ENCODE measurements at places on chromosomes 4 and X.

DNA sequence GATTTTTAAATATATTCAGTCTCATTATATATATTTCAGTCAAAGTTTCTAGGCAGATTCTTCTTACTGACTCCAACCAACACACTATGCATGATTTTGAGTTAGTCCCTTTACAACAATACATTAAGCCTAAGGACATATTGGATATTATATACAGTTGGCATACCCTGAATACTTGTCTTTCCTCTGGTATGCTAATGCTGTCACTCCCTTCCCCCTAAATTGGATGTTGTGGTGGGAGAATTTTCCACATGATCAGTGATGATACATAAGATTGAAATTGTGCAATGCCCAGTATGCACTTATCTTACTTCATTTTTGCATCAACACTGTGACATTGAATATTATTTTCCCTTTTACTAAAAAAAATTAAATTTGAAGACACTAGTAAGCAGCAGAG is 935.2 kb downstream of the PCDH7 start:
- no peak for DNase-seq

DNA sequence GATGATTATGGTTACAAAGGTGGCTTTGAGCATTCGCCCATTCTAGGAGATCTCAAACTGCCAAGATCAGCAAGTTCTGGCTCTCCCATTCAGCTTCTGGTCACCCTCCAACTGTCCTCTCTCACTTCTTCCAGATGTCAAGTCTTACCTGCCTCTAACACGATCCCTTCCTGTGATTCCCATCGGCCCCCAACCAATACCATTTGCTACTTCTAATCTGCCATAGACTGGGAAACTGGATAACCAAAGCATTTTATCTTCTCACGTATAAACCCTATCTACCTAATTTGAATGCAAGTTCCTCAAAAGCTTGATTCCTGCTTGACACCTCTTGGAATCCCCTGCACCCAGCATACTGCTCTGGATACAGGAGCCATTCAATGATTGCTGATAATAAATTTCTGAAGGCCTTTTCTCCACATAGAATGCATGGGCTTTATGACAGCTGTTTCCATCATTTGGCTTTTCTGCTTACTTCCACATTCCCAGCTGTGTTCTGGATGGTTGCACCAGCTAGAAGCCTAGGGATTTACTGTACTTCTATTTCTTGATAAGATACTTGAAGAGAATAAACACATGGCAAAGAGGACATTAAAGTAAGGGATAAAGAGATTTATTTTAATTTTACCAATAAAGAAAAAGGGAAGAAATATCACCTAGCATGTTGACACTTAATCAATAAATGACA is 9.6 kb downstream of the GPC4 start:
- no peak for DNase-seq

GRCh38 chrX:72666451-72666850 is 47.7 kb downstream of the PHKA1 start:
- DNase-seq = no peak

GRCh38 chr4:17577665-17578481 is 875 bp downstream of the LAP3 start:
- peak; percentile 58 for DNase-seq

- DNase-seq = no peak
These were observed 2.8 kb downstream of the PPP1R3F start for GRCh38 chrX:49272421-49272820.

GRCh38 chr4:1603413-1604135 is 80.5 kb downstream of the FAM53A start:
- DNase-seq = no peak

DNA sequence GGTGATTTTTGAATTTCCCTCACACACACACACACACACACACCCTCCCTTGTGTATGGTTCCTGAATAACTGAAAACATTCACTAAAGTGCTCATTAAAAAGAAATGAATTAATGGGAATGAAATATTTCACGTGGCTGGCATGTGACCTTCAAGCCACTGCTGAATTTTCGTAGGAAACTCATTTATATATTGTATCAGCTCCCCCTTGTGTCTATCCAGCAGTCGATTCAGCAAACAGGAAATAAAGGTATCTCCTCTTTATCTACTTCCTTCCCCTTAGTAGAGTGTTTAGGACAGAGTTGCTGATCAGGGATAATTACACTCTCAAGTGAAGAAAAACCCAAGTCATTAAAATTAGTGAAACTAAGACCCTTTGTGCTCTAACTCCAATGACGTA is 912.6 kb upstream of the LCORL start:
- DNase-seq = no peak

DNA sequence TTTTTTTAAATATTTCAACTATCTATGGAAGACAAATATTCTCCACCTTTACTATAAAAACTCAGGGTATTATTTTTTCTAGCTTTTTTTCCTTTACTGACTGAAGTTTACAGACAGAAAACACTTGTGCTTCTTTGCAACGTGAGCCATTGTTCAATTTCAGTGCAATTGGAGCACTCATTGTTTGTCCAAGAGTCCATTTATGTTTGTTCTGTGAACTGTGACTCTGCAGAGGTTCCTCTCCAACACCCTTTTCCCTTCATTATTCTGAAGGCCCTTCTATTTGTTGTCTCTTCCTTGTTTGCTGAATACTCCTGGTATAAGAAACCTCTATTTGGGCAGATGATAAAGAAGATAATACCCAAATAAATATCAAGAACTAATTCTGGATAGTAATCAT is 37.4 kb downstream of the DAPP1 start:
- DNase-seq = no peak

DNA sequence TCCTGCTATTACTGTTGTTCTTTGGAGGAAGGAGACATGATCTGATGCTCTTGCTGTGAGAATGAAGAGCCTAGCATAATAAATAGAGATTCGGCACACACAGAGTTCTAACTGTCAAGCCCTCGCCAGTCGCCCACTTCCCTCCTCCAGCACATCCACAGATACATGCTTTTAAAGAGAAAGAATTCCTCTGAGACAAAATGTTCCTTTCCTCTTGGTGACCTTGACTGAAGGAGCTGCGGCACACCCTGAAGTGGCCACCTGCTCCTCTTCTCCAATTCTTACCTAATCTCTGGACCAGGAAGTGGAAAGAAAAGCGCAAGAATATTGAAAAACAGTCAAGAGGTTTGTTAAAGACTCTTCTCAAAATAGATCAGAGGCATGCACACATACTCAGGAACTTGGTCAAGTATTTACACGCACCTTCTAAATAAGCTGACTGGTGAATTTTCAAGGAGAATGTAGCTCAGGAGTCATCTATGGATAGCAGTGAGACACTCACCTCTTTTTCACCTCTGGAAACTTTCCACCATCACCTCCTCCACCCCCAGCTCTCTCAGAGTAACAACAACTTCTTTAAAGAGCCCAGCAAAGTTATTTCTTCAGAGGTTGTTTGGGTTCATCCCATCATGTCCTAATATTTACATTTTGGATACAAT is 95.4 kb downstream of the PARM1 start:
- no peak for DNase-seq

- no peak for DNase-seq
These were observed 758 bp downstream of the SCFD2 start for GRCh38 chr4:53365121-53365485.

DNA sequence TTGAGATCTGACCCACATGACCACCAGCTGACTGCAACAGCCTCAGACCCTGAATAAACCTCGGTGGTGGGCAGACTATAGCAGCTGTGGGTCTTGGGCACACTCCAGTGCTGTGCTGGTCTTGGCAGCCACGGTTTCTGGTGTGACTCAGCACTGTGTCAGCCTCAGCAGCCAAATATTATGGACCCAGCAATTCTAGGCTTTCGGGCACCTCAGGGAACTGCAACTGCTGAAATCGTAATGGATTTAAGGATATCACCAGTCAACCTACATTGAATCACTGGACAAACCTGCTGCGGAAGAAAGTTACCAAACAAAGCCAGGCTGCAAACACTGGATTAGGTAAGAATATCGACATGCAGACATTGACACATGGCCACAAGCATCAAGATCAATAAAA is 10.5 kb upstream of the UBE2NL start:
- no peak for DNase-seq

DNA sequence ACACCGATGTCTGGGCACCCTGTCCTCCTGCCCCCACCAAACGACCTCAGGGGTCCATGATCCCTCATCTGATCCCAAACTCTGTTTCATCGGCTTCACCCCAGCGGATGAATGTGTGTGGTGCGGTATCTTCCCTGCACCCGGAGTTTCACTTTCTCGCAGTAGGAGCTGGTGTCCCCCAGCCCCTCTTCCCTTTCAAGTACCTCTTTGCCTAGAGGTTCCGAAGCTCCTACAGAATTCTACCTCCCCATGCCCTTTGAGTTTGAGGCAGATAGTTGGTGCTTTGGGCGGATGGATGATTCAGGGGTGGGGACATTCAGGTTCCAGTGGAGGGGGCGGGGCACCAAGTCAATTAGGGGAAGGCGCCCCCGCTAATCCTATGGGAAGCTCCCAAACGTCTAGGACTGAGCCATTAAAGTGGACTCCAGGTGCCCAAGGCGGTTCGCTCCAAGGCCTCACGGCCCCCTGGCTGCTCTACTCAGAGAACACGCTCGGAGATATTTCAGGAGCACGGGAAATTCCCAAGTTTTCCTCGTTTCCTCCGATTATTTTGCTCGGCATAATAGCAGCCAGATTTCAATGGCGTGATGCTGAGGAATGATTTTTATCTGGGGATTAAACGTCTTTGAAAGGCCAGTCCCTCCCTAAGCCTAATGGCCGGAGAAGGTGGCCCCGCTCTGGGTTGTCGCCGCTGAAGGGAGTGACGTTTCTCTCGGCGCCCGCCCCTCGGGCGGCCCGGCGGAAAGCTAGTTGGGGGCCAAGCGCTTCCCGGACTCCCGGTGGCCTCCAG is 1.3 kb downstream of the MSX1 start:
- peak; percentile 37 for DNase-seq

DNA sequence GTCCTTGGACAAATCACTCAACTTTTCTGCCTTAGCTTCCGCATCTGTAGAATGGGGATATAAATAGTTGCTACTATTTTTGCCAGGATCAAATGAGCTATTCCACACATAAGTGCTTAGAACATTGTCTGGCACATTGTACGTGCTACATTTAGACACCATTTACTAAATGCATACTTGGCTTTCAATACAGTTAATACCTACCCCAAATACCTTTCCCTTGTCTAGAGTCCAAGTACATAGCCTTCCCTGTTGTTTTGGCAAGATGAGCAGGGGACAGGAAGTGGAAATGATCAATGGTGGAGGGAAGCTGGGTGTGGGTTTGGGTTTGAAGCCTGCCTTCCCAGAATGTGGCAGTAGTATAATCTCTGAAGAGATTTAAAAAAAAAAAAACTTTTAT is 82.0 kb downstream of the CHRDL1 start:
- DNase-seq = no peak

- no peak for DNase-seq
These were observed 63.1 kb downstream of the RTL3 start for GRCh38 chrX:78595901-78596502.

GRCh38 chr4:184860018-184860779 is 34.4 kb upstream of the ACSL1 start:
- DNase-seq = no peak

- DNase-seq = peak; percentile 68
These were observed 22.4 kb upstream of the CLTRN start for GRCh38 chrX:15686818-15687685.

GRCh38 chr4:45741897-45742296 is 382.0 kb downstream of the GABRG1 start:
- DNase-seq = no peak

DNA sequence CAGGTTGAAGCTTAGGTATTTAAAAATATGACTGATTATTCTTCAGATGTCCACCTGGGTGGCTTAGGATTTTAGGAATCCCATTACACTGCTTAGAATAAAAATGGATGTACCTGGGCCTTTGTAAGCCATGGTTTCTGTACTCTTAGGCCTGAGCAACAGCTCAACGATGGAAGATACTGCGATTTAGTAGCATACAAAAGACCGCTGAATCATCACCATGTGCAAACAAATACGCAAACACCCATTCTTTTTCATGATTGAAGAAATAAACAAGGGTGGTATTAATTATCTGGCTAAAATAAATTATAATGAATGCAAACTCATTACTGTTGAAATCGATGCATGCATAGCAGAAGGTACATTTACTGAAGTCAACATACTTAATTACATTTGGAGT is 188.9 kb downstream of the ZNF330 start:
- DNase-seq = no peak

DNA sequence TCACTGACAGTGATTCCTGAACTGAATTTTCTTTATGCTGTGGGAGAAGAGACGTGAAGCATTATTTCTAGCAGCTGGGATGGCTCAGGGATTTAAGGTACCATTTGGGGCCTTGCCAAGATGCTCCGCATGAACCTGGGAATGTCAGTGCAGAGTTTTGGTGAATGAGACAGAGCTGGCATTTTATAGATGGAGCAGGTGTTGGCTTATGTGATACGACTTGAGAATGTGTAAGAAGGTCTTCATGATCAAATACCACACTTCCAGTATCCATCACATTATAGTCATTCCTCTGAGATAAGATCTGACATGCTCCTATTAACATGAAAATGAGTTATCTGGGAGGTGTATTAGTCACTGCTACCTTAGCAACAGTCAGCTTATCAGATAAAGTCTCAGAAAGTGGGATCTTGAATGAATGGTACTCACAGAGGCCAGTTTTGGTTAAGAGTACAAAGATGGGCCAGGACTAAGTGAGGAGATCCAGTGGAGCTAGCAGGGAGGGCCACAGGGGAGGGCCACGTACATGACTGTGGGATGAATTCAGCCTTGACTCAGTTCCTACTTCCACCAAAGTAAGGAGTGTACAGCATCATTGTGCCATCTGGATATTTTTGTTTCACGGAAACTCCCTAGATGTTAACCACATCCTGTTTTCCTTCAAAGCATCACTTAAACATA is 116.7 kb downstream of the SPCS3 start:
- DNase-seq = no peak

- DNase-seq = no peak
These were observed 9.6 kb downstream of the ZAR1 start for GRCh38 chr4:48499551-48500066.

DNA sequence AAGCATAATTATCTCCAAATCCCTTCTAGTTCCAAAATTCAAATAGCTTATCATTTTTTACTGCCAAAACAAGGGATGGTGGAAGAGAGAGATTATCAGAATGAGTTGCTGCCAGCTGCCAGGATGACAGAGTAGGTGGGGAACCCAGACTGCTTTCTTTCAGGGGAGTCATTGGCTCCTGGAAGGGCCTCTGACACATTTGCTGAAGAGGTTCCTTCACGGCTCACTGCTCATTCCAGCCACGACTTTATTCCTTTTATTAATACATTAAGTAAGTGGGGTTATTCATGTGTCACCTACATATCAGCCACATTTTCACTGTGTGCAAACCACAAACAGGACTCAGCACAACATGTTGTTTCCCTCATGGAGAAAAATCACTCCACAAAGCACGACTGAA is 12.7 kb upstream of the SMIM43 start:
- no peak for DNase-seq

DNA sequence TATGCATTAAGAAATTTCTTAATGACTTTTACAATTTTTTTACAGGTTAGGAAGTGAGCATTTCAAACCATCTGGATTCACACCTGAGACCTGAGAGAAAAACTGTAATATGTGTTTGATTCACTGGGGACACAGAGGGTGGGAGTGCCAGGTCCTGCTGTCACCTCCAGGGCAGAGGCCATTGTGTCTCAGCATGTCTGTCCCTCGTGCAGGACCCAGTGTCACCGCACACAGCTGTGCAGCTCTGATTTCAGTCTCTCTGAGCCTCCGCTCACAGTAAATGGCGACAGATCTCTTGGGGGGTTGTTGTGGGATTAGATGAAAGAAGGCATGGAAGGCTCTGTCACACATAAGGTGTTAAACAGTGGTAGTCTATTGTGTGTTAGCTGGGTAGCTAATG is 23.0 kb upstream of the CLDN24 start:
- no peak for DNase-seq
